Epithelial cell of prostate (primary cell): ENCODE measurements at places on chromosomes 7 and 10.

DNA sequence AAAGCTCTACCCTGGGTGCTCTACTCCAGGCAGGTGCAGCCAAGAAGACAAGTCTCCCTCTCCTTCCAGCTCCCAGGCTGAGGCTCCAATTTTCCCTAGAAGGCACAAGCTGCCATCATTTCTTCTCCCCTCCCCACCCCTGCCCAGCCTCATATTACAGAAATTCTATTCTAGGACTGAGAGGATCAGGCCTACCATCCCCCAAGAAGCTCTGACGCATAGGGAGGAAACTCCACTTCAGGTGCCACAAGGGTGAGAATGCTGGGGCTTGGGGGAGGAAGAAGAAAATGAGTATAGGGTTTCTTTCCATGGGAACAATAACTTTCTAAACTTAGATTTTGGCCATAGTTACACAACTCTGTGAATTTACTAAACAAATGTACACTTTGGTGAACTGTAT is 35.3 kb downstream of the FEZF1 start:
- DNase-seq = no peak

DNA sequence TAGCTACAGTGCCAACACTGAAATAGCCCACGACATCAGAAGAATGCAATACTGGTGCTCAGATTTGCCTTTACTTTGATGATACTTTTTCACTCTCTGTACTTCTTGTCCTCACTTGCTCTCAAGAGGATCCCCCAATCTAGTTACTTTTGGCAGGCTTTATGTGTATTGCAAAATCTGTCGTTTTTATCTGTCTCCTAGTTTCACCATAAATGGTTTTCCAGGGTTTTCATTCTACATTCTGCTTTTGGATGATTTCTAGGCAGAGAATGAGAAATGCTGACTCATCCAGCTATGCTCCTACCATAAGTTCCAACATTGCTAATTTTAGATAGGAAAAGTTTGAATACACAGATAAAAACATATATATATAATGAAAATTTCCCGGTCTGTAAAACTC is 659.5 kb upstream of the NRG3 start:
- DNase-seq = no peak

DNA sequence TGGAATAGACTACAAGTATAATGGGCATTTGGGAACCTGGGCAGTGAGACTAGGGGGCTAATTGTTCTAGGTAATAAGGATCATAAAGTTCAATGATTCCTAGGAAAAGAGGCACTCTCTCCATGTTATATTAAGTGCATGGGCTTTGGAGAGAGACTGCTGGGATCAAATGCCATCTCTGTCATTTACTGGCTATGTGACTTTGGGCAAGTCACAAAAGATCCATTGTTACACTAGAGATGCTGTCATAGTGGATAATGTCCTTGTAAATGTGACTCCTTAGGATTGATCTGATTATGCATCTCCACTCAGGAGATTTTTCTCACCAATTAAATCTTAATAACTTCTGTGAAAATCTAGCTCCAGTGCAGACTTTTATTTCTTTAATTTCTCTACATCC is 156.3 kb upstream of the CACNA2D1 start:
- DNase-seq = no peak

- DNase-seq = peak; percentile 56
Measured at GRCh38 chr10:79195091-79195923, 126.5 kb downstream of the ZMIZ1 start.

GRCh38 chr10:132647424-132647823 is 109.8 kb downstream of the INPP5A start:
- no peak for DNase-seq

- no peak for DNase-seq
Measured at GRCh38 chr10:93993782-93994437, at the start of gene PLCE1. Gene PLCE1 (plus strand): TSS chr10:93993931. CDS start chr10:94031047, 37,116 bp downstream.

DNA sequence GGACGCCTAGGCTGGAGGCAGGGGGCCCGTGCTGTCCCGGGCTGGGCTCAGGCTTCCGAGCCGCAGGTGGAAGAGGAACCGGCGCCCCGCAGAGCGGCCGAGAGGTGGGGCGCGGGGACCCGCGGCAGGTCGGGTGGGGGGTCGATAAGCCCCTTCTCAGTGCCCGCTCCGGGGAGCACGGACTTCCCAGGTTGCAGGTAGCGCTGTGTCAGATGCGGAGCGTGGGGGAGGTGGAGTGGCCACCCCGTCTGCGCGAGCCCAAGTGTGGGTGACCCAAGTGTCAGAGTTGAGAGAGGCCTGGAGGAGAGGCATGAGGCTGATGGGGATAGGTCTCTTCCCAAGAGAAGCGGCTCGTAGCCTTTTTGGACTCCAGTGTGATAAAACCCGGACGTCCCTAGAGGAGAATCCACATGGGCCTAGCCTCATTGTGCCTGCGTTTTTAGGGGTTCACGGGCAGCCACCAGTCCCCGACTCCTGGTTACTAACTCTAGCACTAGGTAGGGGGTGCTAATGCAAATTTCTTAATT is 580 bp downstream of the EEPD1 start:
- DNase-seq = no peak

DNA sequence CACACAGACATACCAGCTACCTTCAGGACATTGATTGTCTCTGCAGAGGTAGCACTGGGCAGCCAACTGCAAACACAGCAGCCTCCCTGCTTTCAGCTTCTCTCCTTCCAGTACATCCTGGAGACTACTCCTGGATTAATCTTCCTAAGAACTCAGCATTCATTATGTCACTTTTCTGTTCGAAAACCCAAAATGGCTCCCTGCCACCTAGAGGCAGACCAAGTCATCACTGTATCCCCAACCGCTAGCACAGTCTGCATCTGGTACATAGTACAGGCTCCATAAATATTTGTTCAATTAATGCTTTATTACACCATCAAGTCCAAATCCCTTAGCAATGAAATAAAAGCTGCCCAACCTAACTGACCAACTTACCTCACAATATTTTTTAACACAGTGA is 5.0 kb upstream of the SEC31B start:
- no peak for DNase-seq

- no peak for DNase-seq
Measured at GRCh38 chr10:51886438-51887068, 187.2 kb upstream of the CSTF2T start.

DNA sequence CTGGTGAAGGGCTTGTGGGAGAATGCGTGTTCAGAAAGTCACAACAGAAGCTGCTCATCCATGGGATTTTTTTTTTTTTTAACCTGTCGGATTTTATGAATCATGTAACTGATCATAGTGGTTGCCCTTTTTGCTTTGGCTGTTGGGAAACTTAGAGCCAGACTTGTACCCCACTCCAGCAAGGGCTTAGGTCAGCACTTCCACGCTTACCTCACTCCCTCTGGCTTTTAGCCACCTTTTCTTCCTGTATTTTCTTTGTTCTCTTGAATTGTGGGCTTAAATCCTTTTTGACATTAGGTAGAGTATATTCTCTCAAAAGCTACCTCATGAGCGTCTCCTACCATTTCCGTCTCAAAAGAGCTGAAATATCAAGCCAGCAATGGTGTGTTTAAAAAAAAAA is 113.6 kb upstream of the BTBD16 start:
- DNase-seq = no peak

DNA sequence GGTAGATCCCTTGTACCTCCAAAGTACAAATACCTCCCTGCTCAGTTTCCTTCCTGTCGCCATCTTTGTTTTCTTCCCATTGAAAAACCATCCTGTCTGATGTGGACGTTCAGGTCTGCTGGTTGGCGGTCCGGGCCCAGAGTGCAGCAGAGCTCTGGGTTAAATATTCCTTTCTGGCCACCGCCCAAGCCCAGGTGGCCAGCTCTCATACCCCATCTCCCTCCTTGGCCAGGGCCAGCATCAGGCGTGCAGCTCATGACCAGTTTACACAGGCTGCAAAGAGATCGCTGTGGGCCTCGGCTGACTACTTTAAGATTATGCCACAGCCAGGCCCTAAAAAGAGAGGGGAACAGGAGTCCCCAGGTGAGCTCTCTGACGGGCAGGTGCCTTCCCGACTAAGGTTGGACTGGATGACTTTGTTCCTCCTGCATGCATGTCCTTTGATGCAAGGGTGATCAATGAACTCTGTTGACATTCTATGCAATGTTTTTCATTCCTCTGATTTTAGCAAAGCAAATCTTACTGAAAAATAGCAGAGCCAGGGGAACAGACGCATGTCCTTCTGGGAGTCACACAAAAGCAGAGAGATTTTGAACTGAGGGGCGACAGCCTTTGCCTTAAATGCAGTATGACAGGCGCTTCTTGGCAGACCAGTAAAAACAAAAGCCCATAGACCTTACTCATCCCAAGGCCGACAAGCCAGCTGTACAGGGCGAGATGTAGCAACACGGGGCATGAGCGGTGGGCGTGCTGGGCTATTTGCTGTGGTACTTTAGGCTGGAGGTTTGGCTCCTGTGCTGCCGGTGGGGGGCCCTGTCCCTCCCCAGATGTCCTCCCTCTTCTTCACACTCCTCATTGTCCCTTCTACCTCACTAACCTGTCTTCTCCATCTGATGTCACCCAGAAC is 33.3 kb upstream of the SH2B2 start:
- no peak for DNase-seq

GRCh38 chr10:6102128-6102527 is 13.3 kb downstream of the RBM17 start:
- no peak for DNase-seq

DNA sequence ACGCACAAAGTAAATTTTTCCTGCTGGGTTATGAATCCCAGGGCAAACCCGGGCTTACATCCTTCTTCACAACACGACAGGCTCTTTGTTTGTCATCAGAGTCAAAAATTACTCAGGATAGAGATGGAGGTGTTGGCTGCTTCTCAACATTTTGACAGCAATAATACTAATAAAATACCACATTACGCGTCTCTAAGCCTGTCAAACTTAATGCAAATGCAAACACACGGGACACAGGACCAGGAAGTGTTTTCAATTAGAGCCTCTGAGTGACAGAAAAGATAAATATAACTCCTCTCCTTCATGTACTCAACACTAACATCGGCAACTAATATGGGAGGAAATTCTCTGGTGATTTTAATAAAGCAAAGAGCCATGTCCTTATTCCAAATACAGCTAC is 128.4 kb downstream of the SFMBT2 start:
- no peak for DNase-seq

DNA sequence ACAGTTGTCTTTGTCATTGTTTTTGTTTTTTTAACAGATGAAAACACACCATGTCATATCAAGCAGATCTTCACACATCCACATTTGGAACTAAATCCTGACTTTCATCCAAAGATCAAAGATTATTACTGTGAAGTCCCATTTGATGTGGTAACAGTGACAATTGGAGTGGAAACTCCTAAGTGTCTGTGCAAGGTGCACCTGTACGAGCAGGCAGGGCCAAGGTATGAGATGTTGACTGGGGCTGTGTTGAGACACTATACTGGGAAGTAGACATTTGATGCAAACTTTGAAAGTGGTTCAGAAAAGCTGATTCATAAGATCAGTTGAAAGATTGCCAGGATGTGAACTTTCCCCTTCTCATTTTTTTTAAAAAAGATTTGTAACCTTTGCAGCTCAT is 152.3 kb downstream of the CPED1 start:
- DNase-seq = no peak

DNA sequence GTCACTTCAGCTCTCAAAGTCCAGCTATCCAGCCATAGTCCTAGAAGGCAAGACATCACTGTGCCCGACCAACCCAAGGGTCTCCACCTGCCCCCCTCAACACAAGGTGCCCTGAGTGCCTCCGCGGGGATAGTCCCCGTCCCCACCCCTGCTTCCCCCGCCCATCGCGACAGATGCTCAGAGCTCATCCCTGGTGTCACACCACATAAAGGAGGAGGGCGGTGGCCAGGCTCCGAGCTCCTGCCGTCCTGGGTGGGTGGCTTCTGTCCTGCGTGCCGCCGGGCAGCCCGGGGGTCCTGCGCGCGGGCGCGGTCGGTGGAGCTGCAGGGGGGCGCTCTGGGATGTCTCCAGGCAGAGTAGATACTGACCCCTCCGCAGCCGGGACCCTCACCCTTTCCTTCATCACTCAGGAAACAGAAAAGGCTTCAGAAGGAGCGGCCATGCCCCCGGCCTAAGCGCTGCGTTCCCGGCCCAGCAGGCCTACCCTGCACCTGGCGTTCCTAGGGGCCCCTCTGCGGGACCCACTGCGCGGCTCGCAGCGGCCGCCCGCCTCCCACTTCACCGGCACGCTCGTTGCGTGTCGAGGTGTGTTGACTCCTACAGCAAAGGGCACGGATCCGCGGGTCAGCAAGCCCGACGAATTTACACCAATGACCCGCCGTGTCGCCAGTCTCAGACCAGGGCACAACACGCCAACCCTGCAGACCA is 53.4 kb downstream of the ALOX5 start:
- DNase-seq = no peak

GRCh38 chr10:125827133-125827532 is 3.8 kb downstream of the BCCIP start:
- DNase-seq = no peak

GRCh38 chr7:36149694-36150452 is 3.2 kb upstream of the EEPD1 start:
- DNase-seq = no peak

GRCh38 chr7:24233386-24233785 is 50.6 kb upstream of the NPY start:
- no peak for DNase-seq

DNA sequence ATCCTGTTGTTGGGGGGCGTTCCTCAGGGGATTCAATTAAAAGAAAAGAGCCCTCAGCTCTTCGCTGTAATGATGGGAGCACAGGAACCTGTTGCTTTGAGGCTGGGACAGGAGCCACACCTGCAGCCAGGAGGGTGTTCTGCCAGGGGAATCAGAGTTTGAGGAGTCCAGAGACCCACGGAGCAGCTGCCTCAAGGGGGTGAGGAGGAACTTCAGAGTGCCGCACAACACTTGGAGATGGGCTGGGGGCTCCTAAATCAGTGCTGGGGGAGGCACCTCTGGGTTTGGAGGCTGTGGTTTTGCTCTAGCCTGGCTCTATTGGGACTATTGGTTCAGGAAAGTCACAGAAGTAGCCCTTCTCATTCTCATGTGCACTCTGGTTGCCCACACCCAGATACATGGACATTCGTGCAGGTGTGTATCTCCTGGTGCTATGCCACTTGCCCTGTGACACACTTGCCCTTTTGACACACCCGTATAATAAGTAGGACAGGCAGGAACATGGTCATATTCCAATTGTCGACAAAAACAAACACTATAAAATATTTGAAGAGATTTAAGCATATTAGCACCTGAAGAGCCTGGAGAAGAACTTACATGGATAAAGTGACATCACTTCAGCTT is 98.1 kb downstream of the PTPN20 start:
- DNase-seq = no peak

- DNase-seq = no peak
Measured at GRCh38 chr10:131921184-131921583, 20.4 kb downstream of the PPP2R2D start.

DNA sequence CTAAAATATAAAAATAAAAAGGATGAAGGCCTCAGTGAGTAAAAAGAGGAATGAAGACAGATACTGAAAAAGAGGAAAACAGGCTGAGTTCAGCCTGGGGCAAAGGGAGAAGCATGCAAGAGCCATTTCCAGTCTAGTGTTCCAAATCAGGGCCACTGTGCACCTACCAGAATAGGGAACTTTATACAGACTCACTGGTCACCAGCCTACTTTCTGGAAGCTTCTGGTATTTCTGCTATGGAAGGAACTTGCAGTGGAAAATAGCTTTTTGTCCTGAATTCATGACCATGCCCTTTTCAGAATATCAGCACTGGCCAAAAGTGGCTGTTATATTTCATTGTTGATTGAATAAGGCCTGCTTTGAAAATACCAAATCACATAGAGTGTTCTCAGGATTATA is 28.8 kb downstream of the ABRAXAS2 start:
- DNase-seq = no peak

- peak; percentile 20 for DNase-seq
Measured at GRCh38 chr7:135930565-135931461, 46.3 kb downstream of the MTPN start.
